Panc1 (cell line): ENCODE measurements at places on chromosomes 5 and 9. TPM values are rescaled to one million over a fixed set of nuclear protein-coding genes. Genes with fewer than 3 reads are reported as not detected.

VLDLR gene
- 2.1 TPM for total RNA-seq

PTPRD gene
- not detected for total RNA-seq

C5orf34 gene
- total RNA-seq: 6.3 TPM

PRRT1B gene
- total RNA-seq: 1.1 TPM

KCNV2 gene
- not detected for total RNA-seq

PIP5KL1 gene
- total RNA-seq: 7.8 TPM

NEUROG1 gene
- not detected for total RNA-seq

ANKRD33B gene
- 19.1 TPM for total RNA-seq

CDKN2B gene
- 0.05 TPM for total RNA-seq

GGTA1 gene
- total RNA-seq: not detected

TMOD1 gene
- 1.4 TPM for total RNA-seq

ZNF366 gene
- not detected for total RNA-seq

TAF1L gene
- not detected for total RNA-seq

WDR38 gene
- total RNA-seq: not detected

PCDH1 gene
- total RNA-seq: 9.0 TPM

FGD3 gene
- 0.80 TPM for total RNA-seq

LECT2 gene
- not detected for total RNA-seq

GABRA1 gene
- total RNA-seq: not detected

GFRA3 gene
- total RNA-seq: 1.5 TPM

SLC34A3 gene
- not detected for total RNA-seq
